ENCODE measurements at places on chromosomes 7 and 10. TPM values are rescaled to one million over a fixed set of nuclear protein-coding genes. Genes with fewer than 3 reads are reported as not detected.
A peak's percentile ranks its signal among the peaks of the same experiment; 100 is the strongest.

DNA sequence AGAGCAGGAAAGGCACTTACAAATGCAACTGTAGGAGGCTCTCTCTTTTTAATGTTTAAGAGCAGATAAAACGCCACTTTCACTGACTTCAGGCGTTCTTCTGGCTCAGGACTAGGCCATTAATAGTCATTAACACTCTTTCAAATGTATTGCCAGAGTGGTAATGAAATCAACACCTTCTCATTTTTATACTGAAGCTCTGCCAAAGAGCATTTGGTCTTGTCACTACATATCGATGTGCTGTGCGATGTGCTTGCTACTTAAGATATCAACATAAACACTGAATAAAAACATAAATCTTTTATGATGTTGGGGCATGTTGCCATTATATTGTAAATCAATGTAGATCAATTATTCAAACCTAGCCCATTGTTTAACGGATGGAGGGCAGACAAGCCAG is 634.7 kb downstream of the ARL4A start:
- H3K36me3 ChIP-seq, result no peaks in the 10 kb centered on the region
- H3K4me1 ChIP-seq, result no peaks in the 10 kb centered on the region
- DNase-seq, result no peak
- no peak overlapping the region for H3K4me3 ChIP-seq
- no peaks in the 10 kb centered on the region for H3K27me3 ChIP-seq
- no peak overlapping the region for H3K27ac ChIP-seq

ZNF804B gene
- total RNA-seq, result not detected

- no peaks in the 10 kb centered on the region for H3K27me3 ChIP-seq
- H3K4me1 ChIP-seq, result peaks cover 8% of the 10 kb centered on the region
- no peaks in the 10 kb centered on the region for H3K36me3 ChIP-seq
- DNase-seq, result no peak
- H3K27ac ChIP-seq, result peak overlapping the region; percentile 5
Measured at GRCh38 chr10:14751014-14751896, 23.4 kb downstream of the FAM107B start.

SDK1 gene
- 8.6 TPM for total RNA-seq

- H3K27ac ChIP-seq, result peak overlapping the region; percentile 27
- peak; percentile 62 for DNase-seq
- H3K27me3 ChIP-seq, result no peaks in the 10 kb centered on the region
- no peaks in the 10 kb centered on the region for H3K36me3 ChIP-seq
- peaks cover 5% of the 10 kb centered on the region for H3K4me1 ChIP-seq
Measured at GRCh38 chr10:3873728-3874461, 88.9 kb upstream of the KLF6 start.

- no peaks in the 10 kb centered on the region for H3K27me3 ChIP-seq
- H3K4me3 ChIP-seq, result peak overlapping the region; percentile 74
- H3K4me1 ChIP-seq, result peaks cover 35% of the 10 kb centered on the region
Measured at GRCh38 chr10:86968994-86969355, 693 bp downstream of the ADIRF start.

- no peaks in the 10 kb centered on the region for H3K36me3 ChIP-seq
- H3K4me1 ChIP-seq, result no peaks in the 10 kb centered on the region
- H3K27ac ChIP-seq, result no peak overlapping the region
- DNase-seq, result no peak
- H3K27me3 ChIP-seq, result no peaks in the 10 kb centered on the region
Measured at GRCh38 chr7:46205478-46205877, 284.4 kb upstream of the IGFBP3 start.

DNA sequence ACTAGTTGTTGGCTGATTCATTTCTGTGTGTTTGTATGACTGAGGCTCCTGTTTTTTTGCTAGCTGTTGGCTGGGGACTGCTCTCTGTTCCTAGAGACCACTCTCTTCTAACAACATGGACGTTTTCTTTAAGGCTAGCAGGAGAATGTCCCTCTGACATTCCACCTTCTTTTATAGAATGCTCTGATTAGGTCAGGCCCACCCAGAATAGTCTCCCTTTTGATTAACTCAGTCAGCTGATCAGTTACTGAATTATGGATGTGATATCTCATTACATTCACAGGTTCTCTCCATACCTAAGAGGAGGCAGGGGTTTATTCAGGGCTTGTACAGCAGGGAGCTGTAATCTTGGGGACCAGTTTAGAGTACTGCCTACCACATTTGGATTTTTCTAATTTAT is 175.6 kb upstream of the RHOBTB1 start:
- DNase-seq, result no peak
- H3K4me3 ChIP-seq, result no peak overlapping the region
- H3K27me3 ChIP-seq, result no peaks in the 10 kb centered on the region
- no peak overlapping the region for H3K27ac ChIP-seq
- no peaks in the 10 kb centered on the region for H3K4me1 ChIP-seq

- H3K27ac ChIP-seq, result no peak overlapping the region
- DNase-seq, result no peak
- no peaks in the 10 kb centered on the region for H3K36me3 ChIP-seq
- H3K4me3 ChIP-seq, result no peak overlapping the region
Measured at GRCh38 chr7:29237489-29237888, 42.9 kb downstream of the CHN2 start.

LDB1 gene
- total RNA-seq, result 39.5 TPM

DNA sequence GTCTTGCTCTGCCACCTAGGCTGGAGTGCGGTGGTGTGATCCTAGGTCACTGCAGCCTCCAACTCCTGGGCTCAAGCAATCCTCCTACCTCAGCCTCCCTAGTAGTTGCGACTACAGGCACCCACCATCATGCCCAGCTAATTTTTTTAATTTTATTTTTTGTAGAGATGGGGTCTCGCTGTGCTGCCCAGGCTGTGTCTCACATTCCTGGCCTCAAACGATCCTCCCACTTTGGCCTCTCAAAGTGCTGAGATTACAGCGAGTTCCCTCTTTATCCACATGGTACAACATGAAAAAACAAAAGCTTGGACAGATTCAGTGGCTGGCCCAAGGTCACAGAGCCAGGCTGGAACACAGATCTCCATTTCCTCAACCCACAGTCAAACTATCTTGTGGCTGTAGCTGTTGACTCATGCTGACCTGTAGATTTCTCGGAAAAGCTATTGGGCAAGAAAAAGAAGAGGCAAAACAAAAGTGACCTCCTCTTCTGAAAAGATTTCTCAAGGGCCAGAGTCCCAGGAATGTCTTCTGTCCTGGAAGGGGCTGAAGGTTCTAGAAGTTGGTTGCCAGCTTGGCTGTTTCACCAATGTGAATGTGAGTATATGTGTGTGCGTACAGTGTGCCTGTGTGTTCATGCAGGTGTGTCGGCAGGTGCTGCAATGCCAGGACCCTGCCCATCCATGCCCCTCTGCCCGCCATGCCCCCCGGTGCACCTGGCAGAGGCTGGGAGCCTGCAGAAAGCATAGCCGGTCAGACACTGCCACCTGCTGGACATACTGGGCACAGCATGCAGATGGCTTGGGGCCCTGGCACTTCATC is 28.4 kb downstream of the TMEM130 start:
- no peak overlapping the region for H3K27ac ChIP-seq
- H3K27me3 ChIP-seq, result no peaks in the 10 kb centered on the region
- H3K4me3 ChIP-seq, result no peak overlapping the region
- peak; percentile 84 for DNase-seq
- no peaks in the 10 kb centered on the region for H3K36me3 ChIP-seq
- H3K4me1 ChIP-seq, result peaks cover 11% of the 10 kb centered on the region

KLLN gene
- total RNA-seq, result 0.66 TPM

DNA sequence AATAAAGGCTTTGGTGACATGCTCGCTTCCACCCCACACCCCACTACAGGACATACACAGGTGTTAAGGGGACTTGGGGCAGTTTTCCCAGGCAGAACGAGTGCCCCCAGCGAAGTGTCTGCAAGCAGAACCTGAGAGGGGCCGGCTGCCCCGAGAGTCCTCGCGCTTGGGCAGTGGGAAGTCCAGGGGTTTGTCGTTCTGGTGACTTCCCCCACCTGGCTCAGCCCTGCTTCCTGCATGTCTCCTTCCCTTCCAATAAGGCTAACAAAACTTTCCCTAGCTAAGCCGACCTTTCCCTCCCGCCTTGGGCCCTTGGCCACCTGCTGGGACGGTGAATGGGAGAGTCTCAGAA is 916 bp downstream of the VWA2 start:
- H3K27me3 ChIP-seq, result peaks cover 44% of the 10 kb centered on the region
- no peak for DNase-seq
- H3K4me3 ChIP-seq, result no peak overlapping the region
- H3K27ac ChIP-seq, result no peak overlapping the region

GRCh38 chr10:52570490-52570889 is 202.1 kb downstream of the MBL2 start:
- no peak for DNase-seq
- no peak overlapping the region for H3K4me3 ChIP-seq
- H3K27me3 ChIP-seq, result no peaks in the 10 kb centered on the region
- no peaks in the 10 kb centered on the region for H3K36me3 ChIP-seq
- no peaks in the 10 kb centered on the region for H3K4me1 ChIP-seq
- H3K27ac ChIP-seq, result no peak overlapping the region

DNA sequence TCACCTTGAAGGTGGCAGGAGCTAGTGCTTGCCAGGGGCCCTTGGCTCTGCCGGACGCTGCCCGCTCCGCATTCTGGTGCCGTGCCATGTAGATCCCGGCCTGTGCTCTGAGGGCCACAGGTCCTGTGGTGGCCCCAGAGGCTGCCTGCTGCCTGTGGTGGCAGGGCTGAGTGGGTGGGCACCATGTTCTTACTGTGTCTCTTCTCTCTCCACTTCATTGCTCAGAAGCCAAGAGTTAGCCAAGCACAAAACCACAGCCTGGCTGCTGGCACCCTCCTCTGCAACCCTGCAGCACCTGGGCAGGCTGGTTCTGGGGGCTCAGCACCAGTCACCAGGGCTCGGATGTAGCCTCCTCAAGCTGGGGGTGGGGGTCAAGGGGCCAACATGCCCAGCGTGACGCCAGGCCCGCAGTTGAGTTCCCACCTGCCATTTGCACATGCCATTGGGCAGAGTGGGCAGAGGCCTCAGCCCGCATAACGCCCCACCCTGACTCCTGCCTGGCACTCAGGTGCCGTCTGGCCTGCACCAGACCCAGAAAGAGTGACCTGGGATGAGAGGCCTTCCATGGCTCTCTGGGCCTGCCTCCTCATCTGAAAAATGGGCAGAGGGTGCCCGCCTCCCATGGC is 16.3 kb downstream of the ZMIZ1 start:
- H3K4me3 ChIP-seq, result no peak overlapping the region
- no peaks in the 10 kb centered on the region for H3K27me3 ChIP-seq
- H3K36me3 ChIP-seq, result no peaks in the 10 kb centered on the region
- DNase-seq, result no peak
- no peak overlapping the region for H3K27ac ChIP-seq
- H3K4me1 ChIP-seq, result peaks cover 47% of the 10 kb centered on the region

SLC18A3 gene
- not detected for total RNA-seq

DNA sequence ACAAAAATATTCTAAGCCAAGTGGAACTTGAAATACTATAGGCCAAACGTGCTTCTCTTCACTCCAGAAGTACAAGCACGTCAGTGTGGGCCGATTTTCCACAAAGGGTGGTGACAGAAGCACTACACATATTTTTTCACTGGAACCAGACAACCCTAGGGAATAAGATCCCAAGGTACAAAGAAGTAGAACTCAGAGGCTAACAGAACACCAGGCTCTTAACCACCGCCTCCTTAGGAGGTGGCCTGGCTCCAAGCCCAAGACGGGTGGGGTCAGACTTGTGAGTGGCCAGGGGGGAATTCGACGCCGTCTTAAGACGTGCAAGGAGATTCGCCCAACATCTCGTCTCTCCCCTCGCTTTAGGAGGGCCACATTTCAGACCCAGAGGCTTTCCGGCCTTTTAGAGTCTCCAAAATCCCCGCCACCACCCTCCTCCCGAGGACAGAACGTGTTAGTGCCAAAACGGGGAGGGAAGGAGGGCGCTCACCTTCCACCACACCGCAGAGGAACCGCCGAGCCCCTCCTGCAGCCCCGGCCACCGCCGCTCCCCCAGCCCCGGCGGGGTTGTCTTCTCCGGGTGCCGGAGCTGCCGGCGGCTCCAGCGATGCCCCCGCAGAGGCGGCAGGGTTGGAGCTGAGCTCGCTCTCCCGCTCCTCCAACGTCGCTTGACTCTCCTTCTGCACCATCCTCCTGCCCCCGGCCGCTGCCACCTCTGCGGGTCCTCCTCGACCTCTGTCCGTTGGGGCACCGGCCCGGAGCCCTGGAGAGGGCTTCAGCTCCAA is 716 bp downstream of the OGA start:
- H3K27ac ChIP-seq, result peak overlapping the region; percentile 98
- H3K27me3 ChIP-seq, result no peaks in the 10 kb centered on the region
- peaks cover 11% of the 10 kb centered on the region for H3K4me1 ChIP-seq
- no peaks in the 10 kb centered on the region for H3K36me3 ChIP-seq

DNA sequence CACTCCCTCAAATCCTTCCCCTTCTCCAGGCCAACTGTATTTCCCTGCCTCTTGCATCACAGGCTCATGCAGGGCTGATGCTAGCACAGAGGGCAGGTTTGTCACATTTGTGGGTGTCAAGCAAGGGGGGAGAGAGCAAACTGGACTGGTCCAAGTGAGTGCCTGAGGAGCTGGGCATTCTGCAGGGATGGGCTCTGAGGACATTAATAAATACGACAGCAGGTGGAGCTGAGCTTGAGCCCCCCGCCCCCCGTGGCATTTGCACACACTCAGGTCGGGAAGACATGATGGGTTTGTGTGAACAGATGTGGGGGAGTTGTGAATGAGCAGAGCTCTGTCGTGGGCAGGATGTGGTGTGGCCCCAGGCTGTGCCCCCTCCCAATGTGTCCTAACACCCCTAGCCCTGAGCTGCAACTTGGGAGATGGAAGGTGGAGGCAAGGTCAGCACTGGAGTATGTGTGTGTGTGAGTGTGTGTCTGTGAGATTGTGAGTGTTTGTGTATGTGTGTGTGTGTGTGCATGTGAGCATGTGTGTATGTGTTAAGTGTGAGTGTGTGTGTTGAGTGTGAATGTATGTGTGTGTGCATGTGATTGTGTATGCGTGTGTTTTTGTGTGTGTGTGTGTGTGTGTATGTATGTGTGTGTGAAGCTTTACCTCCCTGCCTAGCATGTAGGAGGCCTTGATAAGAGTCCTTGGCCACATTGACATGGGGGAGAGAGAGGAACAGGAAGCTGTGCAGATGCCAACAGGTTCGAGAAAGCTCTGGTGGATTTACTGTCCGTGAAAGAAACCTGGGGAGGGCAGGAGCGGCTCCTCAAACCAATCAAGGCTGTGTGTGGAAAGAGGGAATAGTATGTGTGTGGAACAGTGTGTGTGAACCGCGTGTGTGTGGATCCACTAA is 9.1 kb downstream of the RASSF4 start:
- H3K4me1 ChIP-seq, result peaks cover 6% of the 10 kb centered on the region
- H3K27me3 ChIP-seq, result no peaks in the 10 kb centered on the region
- no peak overlapping the region for H3K27ac ChIP-seq
- H3K36me3 ChIP-seq, result no peaks in the 10 kb centered on the region
- H3K4me3 ChIP-seq, result no peak overlapping the region

DNA sequence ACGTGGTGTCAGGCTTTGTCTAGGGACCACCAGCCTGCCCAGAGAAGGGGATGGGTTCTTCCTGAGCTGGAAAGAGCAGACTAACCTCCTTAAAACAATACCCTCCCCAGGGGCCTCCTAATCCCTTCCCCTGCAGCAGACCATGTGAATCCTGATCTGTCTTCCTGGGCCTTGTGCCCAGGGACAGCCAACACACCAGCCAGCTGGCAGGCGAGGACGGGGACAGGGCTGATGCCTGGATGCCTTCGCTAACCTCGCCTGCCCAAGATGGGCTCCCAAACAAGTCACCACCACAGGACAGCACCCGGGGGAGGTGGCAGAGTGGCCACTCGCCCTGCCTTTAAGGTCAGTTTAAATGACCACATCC is 17.6 kb downstream of the PODXL start:
- H3K4me3 ChIP-seq, result no peak overlapping the region
- no peaks in the 10 kb centered on the region for H3K27me3 ChIP-seq
- H3K27ac ChIP-seq, result no peak overlapping the region
- H3K4me1 ChIP-seq, result no peaks in the 10 kb centered on the region
- DNase-seq, result no peak
- no peaks in the 10 kb centered on the region for H3K36me3 ChIP-seq

- H3K36me3 ChIP-seq, result no peaks in the 10 kb centered on the region
- no peak overlapping the region for H3K27ac ChIP-seq
- DNase-seq, result no peak
Measured at GRCh38 chr10:121597504-121598262, 561 bp downstream of the FGFR2 start.
